ENCODE measurements at places on chromosomes 16 and 17.

- DNase-seq, result no peak
Measured at GRCh38 chr16:73054813-73055482, 7.0 kb upstream of the ZFHX3 start.

- DNase-seq, result no peak
Measured at GRCh38 chr17:56717471-56717870, 116.2 kb downstream of the C17orf67 start.

DNA sequence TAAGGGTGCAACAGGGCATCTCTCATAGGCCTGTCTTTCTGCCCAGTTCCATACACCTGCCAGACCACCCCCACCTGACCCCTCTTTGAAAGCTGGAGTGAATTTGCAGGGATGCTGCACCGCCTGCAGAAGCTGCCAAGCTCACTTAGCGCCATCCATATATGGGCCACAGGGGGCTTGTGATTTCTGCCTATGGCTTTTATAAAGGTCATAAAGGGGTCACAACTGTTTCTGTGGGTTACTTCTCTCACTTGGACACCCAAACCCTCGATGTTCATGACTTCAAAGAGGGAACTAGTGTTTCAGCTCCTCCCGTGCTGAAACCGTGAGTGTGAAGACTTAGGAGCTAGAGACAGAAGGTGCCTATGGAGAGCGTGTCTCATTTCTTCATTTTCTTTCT lies 23.9 kb upstream of the MEAK7 start:
- no peak for DNase-seq

DNA sequence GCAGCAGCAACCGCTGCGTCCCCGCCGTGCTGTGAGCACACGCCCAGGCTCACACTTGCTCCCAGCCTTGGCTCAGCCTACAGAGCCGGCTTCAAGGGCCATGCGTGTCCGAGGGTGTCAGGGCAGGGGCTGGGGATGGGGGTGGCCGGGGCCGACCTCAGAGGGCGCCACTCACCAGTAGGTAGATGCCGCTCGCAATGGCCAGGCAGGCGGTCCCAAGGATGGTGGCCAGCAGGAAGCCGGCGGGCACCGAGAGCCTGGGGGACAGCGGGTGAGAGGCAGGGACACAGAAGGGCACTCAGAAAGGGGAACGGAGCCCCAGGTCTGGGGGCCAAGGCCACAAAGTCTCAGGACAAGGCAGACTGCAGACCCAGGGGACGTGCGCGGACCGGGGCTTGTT lies 4.9 kb downstream of the CYBA start:
- DNase-seq, result no peak

- DNase-seq, result no peak
Measured at GRCh38 chr17:13995856-13996271, 73.4 kb upstream of the COX10 start.

DNA sequence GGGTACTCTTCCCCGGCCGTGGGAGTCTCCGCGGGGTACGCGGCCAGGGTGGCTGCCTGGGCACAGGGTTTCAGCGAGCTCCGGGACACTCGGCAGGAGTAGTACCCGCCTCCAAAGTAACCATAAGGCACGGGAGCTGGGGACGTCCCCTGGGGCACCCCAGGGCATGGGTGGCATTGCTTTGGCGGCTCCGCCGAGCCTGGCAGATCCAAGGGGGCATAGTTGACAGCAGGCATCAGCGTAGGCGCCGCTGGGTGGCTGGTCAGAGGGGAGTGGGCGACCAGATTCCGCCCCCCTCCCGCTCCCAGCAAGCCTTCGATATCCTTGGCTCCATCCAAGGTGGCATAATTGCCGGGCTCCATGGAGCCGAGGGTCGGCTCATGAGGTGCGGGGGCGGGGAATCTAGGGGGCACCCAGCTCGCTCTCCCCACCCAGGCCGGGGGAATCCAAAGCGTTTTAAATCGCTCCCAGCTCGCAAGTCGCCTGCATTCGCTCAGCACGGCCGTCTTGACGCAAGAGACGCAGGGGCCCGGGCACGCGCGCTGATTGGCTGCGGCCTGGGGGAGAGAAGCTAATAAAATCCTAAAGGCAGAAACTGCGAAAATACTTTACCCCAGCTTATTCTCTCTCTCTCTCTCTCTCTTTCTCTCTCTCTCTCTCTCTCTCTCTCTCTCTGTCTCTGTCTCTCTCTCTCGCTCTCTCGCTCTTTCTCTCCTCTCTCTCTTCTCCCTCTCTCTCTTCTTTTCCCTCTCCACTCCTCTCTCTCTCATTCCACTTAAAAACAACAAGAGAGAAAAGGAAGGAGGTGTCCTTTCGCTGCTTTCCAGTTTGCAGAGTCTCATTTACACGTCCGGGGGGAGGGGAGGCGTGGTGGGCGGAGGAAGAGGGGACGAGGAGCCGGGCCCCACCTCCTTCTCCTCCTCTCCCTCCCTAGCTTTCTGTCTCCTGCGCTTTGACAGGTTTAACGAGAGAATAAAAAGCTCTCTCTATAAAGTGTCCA lies at the start of gene HOXB13:
Gene HOXB13, minus strand, starts transcription at position 519 of the 1,000 bp plus-strand sequence. Its CDS starts 157 bp downstream, at position 362.
- peak; percentile 57 for DNase-seq

GRCh38 chr17:79098282-79098867 lies 23.8 kb downstream of the ENGASE start:
- no peak for DNase-seq

DNA sequence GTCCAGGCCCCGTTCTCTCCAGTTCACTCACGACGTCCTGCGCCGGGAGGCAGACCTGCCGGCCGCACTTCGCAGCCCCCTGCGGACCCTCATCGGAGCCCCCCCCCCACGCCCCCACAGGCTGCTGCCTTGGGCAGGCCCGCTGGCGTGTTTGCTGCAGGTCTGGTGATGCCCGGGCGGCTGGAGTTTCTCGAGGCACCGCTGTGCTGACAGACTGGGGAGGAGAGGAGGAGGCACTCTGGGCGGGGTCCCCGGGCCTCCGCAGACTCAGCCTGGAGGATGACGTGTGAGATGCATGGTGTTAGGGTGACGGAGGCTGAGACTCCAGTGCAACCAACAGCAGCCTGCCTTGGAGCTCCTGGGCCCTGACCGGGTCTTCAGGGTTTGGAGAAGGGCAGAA lies 24.1 kb downstream of the BAIAP2 start:
- no peak for DNase-seq

DNA sequence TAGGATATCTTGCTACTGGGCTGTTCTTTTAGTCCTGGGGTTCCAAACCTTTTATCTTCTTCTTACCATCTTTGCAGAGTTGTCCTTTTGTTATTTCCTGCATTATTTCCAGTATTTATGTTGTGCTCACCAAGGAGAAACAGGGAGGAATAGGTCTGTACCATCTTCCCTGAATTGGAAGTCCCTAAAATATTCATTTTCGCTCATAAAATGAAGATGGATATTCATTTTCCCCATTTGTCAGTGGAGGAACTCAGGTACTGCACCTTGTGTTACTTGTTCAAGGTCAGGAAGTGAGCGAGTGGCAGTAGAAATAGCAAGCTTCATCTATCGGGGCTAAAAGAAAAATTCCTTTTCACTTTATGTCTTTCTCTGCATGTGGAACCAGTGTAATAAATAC lies 989.7 kb downstream of the CDH11 start:
- DNase-seq, result no peak

- DNase-seq, result peak; percentile 79
Measured at GRCh38 chr16:10619271-10619849, 39.0 kb upstream of the EMP2 start.

- peak; percentile 93 for DNase-seq
Measured at GRCh38 chr17:72556944-72557826, 436.4 kb downstream of the SOX9 start.

DNA sequence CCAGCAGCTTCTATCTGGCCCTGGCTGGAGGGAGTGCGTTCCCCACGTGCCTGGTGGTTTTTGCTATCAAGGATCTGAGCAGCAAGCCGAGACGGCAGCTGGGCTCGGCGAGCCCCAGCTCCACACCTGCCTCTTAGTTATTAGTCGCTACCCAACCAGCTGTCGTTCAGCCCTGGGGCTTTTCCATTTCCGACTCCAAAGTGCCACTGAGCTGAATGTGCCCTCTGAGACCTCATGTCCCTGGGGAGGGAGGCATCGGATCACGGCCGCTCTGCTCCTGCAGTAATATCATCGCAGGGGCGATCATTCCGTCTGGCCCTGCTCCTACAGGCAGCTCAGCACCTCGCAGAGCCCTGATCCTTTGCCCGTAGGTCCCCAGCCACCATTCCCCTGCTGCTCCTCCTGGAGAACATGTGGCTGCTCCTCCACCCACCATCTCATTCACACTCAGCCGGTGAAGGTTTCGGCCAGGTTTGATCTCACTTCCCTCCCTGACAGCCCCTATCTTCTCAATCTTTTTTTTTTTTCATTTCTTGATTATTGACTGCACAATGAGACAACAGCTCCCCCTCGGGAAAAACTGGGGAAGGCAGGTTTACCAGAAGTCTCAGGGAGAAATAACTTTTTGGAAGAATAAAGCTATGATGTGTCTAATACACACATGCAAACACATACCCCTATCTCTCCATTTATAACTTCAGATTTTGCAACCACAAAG lies 86.7 kb downstream of the ZFHX3 start:
- peak; percentile 98 for DNase-seq

- peak; percentile 78 for DNase-seq
Measured at GRCh38 chr16:48194828-48195556, 39.2 kb upstream of the ABCC12 start.

GRCh38 chr17:1648173-1648962 lies 1.3 kb downstream of the RILP start:
- DNase-seq, result peak; percentile 69

DNA sequence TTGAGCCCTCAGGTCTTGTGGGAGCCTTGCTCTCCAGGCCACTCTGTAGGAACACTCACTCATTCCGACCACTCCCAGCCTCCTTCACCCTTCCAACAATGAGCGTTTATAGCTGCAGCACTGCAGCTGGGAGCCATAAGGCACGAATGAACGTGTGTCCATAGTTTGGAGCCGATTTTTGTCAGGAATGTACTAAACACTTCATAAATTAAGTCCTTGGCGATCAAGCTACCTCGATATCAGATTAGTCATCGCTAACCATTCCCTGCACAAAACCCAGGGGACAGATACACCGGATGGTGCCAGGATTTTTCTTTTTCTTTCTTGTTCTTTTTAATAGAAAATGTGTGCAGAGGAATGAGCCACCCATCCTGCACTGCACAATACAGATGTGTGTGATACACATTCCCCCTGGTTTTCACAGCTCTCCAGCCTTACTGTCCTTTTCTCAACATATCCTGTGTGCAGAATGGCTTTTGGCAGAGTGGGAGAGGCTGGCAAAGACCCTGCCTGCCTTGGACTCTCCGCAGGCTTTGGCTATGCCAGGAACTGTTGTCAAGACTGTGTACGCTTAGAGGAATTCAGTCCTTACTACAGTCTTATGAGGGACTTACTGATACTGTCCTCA lies 68.4 kb upstream of the ELAC2 start:
- DNase-seq, result no peak

DNA sequence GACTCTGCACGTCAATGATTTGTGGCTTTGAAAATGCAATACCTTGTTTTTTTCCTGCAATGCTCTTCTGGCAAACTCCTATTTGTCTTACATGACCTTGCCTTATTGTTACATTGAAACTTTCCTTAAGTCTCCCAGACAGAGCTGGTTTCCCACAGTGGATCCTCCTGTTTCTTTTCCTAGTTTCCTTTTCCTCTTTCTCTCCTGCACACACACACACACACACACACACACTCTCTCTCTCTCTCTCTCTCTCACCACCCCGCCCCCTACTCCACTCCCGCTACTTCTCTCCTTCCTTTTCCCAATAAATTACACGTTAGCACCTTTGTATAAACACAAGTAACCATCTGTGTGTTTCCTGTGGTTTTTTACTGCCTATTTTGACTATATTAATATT lies 2.3 kb downstream of the ORC6 start:
- no peak for DNase-seq

DNA sequence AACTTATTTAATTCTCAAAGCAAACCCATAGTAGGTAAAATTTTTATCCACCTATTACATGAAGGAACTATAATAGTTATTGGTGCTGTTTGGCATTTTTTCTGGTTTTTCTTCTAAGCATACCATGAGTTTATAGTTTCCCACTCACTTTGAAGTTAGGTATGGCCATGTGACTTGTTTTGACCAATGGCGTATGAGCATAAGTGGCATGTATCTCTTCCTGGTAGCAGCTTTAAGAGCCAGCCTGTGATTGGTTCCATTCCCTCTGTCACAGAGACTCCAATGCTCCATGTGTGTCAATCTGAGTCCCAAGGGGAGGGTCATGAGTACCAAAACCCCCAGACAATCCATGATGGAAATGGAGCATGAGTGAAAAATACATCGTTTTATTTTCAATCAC lies 282.9 kb upstream of the N4BP1 start:
- DNase-seq, result peak; percentile 85

- peak; percentile 32 for DNase-seq
Measured at GRCh38 chr16:3348547-3349167, 7.0 kb upstream of the OR2C1 start.

DNA sequence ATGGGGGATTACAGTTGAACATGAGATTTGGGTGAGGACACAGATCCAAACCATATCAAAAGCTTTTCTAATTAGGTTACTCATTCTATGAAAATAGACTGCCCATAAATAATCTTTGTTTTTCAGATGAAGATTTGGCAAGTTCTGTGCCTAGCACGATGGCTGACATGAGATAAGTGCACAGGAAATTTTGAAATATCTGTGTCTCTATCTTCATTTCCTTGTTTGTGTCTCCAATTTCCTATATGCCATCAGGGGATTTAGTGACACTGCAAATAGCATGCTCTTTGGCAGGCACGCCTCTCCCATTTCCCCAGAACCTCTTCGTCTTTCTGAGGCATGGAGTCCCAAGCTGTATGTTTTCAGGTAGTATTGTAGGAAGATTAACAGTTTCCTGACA lies 544.6 kb downstream of the CDH13 start:
- DNase-seq, result no peak

DNA sequence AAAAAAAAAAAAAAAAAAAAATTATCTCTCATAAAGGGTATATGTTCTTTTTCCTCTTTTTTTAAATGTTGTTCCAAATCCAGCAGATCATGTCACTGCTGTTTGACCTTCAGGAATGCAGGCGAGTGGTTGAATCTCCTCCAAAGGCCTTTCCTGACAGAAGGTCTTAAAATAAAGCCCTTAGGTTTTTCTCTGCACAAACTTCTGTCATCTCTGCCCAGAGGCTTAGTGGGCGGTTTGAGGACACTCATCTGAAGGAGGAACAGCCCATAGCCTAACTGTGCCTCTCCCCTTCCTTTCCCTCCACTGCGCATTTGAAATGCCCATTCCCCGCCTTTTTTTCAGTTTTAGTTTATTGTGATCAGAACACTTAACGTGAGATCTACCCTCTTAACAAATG lies 270.2 kb downstream of the TMEM114 start:
- peak; percentile 2 for DNase-seq

- DNase-seq, result no peak
Measured at GRCh38 chr16:66293207-66293735, 73.2 kb upstream of the CDH5 start.

GRCh38 chr17:1724351-1724868 lies at the start of gene WDR81:
WDR81 (plus strand) TSS chr17:1724704; CDS start chr17:1724960, 256 bp downstream.
- peak; percentile 93 for DNase-seq
